ENCODE measurements at places on chromosomes 4 and X.

DNA sequence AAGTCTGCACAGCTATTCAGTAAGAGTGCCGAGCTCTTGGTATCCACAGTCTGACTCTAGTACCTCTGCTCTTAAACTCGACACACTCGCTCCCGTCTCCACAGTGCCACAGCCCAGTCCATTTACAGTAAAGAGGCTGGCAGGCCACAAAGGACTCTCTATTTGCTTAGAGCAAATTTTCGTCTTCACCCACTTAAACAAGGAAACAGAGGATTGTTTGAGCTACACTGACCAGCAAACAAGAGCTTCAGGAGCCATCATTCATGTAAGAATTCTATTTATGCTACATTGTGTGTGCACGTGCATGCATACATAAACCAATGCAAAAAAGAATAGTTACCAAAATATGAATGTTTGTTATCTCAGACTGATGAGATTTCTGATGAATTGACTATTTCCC is 290.2 kb downstream of the USP46 start:
- no peaks in the 10 kb centered on the region for H3K27me3 ChIP-seq
- no peak overlapping the region for H3K27ac ChIP-seq
- DNase-seq, result no peak
- no peaks in the 10 kb centered on the region for H3K36me3 ChIP-seq
- no peak overlapping the region for H3K4me3 ChIP-seq

GRCh38 chr4:150960818-150961217 is 54.3 kb downstream of the LRBA start:
- no peak overlapping the region for H3K4me3 ChIP-seq
- H3K27me3 ChIP-seq, result no peaks in the 10 kb centered on the region
- H3K27ac ChIP-seq, result no peak overlapping the region
- H3K4me1 ChIP-seq, result no peaks in the 10 kb centered on the region

- no peak for DNase-seq
- no peaks in the 10 kb centered on the region for H3K27me3 ChIP-seq
- no peak overlapping the region for H3K4me3 ChIP-seq
- H3K4me1 ChIP-seq, result no peaks in the 10 kb centered on the region
- no peaks in the 10 kb centered on the region for H3K36me3 ChIP-seq
Observed at GRCh38 chr4:154497889-154498288, 6.3 kb upstream of the DCHS2 start.

GRCh38 chr4:153620352-153620751 is 63.7 kb upstream of the TLR2 start:
- peaks cover 19% of the 10 kb centered on the region for H3K36me3 ChIP-seq
- peaks cover 8% of the 10 kb centered on the region for H3K4me1 ChIP-seq
- H3K27ac ChIP-seq, result no peak overlapping the region
- no peak overlapping the region for H3K4me3 ChIP-seq

DNA sequence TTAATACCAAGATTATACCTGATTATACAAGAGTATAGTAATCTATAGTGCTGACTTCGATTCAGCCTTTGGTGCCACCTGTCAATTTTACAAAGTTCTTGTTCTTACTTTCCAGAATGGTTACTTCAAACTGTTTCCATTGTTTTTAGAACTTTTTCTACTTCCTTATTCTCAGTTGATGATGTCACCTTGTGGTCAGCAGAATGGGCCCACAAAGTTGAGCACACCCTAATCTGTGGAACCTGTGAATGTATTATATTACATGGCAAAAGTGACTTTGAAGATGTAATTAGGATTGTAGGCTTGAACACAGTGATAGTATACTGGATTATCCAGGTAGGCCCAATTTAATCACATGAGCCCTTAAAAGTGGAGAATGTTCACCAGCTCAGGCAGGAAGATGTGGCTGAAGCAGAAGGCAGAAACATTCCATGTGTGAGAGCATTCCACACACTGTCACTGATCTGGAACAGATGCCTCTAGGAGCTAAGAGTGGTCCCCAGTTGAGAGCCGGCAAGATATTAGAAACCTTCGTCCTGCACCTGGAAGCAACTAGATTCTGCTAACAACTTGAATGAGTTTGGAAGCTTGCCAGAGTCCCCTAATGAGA is 6.3 kb upstream of the SGMS2 start:
- no peaks in the 10 kb centered on the region for H3K36me3 ChIP-seq
- no peak overlapping the region for H3K4me3 ChIP-seq
- no peaks in the 10 kb centered on the region for H3K4me1 ChIP-seq
- DNase-seq, result no peak
- H3K27ac ChIP-seq, result no peak overlapping the region

DNA sequence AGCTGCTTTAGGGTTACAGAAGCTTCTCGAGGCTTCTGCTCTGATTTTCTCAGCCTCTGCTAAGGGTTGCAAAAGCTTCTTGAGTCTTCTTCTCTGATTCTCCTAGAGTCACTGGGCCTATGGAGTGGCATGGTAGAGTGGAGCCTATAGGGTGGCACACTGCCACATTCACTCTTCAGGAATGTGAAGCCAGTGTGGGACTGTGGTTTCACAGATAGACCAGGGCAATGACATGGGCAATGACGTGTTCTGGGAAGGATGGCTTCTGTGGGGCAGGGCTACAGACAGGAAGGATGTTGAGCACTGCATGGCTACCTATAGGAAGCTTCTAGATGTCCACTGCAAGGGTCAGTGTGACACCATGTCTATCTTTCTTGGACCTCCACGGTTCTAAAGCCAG is 11.0 kb upstream of the MAMLD1 start:
- no peak overlapping the region for H3K27ac ChIP-seq
- H3K4me3 ChIP-seq, result no peak overlapping the region
- DNase-seq, result no peak
- no peaks in the 10 kb centered on the region for H3K4me1 ChIP-seq

- no peak overlapping the region for H3K27ac ChIP-seq
- H3K36me3 ChIP-seq, result no peaks in the 10 kb centered on the region
- H3K4me1 ChIP-seq, result no peaks in the 10 kb centered on the region
Observed at GRCh38 chr4:152258391-152258790, 277.5 kb downstream of the FBXW7 start.
